ENCODE measurements at places on chromosomes 12 and 14.

- DNase-seq: no peak
Measured at GRCh38 chr14:80465546-80466220, 254.4 kb upstream of the DIO2 start.

DNA sequence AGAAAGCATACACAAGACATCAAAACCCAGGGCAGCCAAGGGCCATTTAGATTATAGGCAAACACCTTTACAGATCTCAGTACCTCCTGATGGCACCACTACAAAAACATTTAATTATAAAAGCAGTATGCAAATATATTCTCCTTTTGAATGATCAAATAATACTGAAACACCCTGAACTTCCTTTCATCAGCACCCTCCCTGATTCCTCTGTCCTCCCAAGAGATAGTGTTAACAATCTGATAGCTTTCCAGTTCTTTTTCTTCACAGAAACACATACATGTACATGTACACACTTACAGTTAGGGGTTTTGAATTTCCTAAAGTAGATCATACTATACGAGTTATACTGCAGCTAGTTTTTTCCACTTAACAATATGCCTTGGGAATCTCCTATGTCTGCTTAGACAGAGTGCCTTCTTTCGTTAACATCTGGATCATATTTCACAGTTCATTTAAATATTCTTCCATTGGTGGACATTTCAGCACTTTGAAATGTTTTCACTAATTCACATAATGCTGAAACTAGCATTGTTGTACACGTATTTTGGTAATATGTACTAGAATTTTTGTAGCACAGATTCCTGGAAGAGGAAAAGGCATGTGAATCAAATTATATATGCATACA lies 35.2 kb downstream of the TDG start:
- no peak for DNase-seq

- DNase-seq: no peak
Measured at GRCh38 chr14:32722631-32723183, 216.0 kb upstream of the NPAS3 start.

GRCh38 chr12:101045486-101046464 lies 164.3 kb downstream of the SLC5A8 start:
- DNase-seq: no peak

GRCh38 chr14:77120771-77121743 lies 20.5 kb downstream of the ZDHHC22 start:
- DNase-seq: no peak

- DNase-seq: no peak
Measured at GRCh38 chr14:23421594-23421993, 13.5 kb upstream of the MYH6 start.

GRCh38 chr12:50073206-50073605 lies 11.9 kb upstream of the SMARCD1 start:
- DNase-seq: no peak

GRCh38 chr14:99430491-99430890 lies 50.2 kb downstream of the SETD3 start:
- DNase-seq: peak; percentile 70

GRCh38 chr14:87076146-87076545 lies 916.8 kb downstream of the GALC start:
- no peak for DNase-seq

- no peak for DNase-seq
Measured at GRCh38 chr12:11882301-11883019, 188.3 kb upstream of the BCL2L14 start.

DNA sequence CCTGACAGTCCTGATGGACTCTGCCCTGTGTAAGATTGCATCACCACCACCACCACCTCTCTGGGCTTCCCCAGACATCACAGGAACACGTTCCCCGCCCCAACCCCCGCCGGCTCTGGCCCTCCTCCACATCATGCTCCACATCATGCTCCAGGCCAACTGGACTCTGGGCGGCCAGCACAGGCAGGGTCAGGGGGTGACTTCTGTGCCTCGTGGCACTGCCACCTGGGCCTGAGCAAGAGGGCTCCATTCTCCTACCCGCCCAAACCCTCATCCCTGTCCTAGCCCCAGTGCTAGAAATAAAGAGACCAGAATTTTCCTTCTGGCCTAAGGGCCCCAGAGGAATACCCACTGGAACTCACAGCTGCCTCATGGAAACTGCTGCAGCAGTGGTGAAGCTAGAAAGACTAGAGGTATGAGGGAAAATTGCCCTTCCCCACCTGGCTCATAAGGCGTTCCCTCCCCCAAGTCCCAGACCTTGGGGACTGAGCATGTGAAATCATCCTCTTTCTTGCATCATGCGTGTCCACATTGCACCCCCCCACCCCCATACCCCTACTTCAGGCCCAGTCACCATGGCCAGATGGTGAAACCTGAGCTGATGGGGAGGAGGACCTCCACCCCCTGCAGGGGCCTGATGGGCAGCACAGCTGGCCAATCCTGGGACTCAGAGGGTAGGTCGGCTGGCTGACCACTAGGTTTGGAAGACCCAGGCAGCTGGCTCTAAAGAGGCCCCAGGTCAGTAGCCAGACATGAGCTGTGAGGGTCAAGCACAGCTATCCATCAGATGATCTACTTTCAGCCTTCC lies at the start of gene INHBE:
Gene INHBE (plus strand): TSS at position 742 of the 808 bp plus-strand sequence. CDS start 230 bp downstream, outside the sequence.
- peak; percentile 80 for DNase-seq

- DNase-seq: no peak
Measured at GRCh38 chr12:83016991-83017390, 330.3 kb downstream of the TMTC2 start.

DNA sequence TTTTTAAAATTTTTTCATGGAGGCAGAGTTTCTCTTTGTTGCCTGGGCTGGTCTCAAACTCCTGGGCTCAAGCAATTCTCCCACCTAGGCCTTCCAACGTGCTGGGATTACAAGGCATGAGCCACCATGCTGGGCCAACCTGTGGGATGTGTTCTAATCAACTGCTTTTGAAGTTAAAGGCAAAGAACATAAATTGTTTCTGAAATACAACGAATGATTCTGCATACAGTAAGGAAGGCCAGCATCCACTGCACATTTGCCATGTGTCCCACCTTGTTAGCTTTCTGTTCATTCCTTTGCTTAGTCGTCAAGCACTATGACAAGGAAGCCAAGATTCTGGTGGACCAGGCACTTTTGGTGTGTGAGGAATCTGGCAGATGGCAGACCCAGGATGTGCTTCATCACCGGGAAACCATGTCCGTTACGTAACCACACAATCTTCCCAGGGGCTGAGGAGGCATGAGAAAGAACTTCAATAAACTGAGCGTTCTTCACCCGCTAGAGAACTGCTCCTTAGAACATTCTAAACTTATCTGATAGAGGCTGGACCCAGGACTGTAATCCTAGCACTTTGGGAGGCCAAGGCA lies 24.5 kb downstream of the MOK start:
- DNase-seq: no peak

GRCh38 chr14:81751198-81751597 lies 217.5 kb upstream of the SEL1L start:
- DNase-seq: no peak

DNA sequence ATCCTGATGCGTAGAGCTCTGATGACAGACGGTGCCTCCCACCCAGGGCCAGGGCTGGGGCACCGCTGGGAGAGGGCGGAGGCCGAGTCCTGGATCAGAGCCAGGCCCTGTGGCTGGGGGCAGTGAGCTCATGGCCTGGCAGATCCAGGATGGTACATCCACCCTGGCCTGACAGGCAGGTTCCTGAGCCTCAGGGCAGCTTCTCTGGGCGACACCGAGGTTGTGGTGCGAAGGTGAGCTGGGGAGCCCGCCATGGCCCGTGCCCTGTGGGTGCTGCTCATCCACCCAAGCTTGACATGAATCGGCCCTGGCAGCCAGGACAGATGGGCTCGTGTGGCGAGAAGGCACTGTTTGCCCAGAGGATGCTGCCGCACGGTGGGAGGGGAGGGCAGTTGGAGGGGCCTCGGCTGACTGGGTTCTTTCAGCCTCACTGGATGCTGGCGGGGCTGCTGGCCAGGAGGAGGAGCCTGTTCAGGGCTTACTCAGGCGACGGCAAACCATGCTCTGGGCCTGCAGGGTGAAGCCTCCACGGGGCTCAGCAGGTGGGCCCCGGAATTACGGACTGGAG lies 16.6 kb downstream of the LRTM2 start:
- DNase-seq: peak; percentile 55

DNA sequence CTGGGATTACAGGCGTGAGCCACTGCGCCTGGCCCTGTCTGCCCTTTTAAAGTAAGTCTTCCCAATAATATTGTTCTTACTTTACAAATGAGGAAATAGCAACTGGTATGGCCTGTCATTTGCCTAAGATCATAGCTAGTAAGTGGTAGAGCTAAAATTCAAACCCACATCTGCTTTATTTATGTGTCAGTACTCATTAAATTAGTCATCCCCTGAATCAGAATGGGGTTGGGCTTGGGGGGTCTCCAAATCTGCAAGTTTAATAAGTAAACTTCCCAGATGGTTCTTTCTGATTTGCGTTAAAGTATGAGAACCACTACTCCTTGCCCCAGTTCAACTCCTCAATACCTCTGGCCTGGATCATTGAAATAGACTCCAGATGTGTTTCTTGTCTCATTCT lies 96.2 kb downstream of the FAR2 start:
- no peak for DNase-seq

GRCh38 chr12:130827432-130827831 lies 11.6 kb downstream of the STX2 start:
- no peak for DNase-seq

GRCh38 chr14:68598621-68599447 lies 194.0 kb downstream of the ZFP36L1 start:
- no peak for DNase-seq

- DNase-seq: no peak
Measured at GRCh38 chr14:83151571-83151970, 1617.9 kb upstream of the SEL1L start.

GRCh38 chr12:26197832-26198231 lies 2.5 kb downstream of the SSPN start:
- no peak for DNase-seq

DNA sequence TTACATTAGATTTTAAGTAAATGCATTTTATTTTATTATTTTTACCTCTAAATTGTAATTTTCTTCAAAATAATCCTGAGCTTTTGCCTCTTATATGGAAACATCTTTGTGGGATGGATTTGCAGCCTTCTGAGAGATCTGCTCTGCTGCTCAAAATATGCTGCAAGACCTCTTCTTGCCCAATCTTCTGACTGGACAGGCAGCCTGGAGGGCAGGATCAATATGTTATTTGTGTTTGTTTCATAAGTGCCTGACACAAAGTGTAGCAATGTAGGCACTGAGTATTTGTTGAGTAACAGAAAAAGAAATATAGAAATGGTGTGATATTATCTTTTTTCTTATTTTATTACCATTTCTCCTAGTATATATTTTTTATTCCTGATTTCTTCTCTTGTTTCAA lies 1106.9 kb downstream of the TMTC2 start:
- no peak for DNase-seq

DNA sequence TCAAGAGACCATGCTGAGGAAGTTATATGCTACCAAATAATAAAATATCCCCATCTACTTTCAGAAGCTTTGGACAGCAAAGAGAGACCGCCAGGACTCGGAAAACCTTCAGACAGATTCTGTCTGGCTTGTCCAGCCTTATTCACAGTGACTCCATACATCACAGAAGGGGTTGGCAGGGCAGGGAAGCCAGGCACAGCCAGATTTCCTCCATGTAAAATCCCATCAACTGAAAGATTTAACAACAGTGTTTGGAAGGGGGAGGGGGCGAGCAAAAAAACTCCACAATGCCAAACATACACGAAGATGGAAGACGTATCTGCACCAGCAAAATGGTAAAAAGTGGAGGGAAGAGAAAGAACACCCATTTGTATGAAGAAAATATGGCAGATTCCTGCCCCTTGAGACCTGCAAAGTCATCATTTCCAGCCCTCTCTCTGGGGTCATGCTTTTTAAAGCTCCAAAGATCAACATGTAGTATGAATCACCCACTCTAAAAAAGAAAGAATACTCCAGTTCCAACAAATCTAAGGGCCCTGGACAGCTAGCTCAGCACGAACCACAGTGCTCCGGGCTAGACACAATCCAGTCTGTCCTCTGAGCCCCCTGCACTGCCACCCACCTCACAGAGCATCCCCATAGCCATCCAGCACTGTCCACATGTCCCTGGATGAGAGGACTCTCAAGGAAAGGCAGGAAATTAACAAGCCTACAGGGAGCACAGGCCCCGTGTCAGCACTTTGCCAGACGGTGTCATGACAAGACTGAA lies 116.4 kb downstream of the DICER1 start:
- DNase-seq: no peak

DNA sequence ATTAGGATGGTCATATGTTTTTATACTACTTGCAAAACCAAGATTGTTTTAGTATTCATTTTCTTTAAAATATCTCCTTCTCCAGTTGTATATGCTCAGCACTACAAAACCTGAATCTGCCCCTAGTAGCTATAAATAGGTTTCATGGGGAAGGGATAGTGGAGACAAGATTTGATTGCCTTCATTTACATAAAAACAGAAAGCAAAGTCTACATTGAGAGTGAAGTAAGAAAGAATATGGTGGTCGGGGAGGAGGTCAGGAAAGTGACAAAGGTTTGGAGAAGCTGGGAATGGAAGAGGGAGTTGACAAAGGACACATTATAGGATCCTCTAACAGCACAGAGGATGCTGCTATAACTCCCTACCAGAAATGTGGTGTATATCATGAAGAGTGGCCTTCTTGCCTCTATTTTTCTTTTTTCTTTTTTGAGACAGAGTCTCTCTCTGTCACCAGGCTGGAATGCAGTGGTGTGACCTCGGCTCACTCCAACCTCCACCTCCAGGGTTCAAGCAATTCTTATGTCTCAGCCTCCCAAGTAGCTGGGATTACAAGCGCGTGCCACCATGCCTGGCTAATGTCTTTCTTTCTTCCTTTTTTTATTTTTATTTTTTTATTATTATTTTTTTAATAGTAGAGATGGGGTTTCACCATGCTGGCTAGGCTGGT lies 6.6 kb upstream of the LRP6 start:
- DNase-seq: no peak

DNA sequence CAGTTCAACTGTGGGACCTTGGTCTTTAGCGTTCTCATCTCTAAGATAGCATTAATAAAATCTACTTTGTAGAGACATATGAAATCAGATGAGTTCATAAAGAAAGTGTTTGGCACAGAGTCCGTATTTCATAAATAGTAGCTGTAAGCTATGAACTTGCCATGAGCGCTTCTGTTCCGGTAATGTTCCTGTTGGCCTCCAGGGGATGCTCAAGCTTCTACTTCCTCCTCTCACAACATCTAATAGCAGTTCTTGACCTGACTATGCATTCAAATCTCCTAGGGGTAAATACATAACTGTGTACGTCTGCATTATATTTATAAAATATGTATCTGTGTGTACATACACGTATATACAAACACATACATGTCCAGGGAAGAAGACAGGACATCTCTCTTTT lies 288.2 kb upstream of the TMPO start:
- no peak for DNase-seq

- DNase-seq: peak; percentile 90
Measured at GRCh38 chr12:100199347-100200149, 1.1 kb upstream of the ACTR6 start.

GRCh38 chr12:3622822-3623690 lies 129.9 kb downstream of the CRACR2A start:
- DNase-seq: no peak

- DNase-seq: peak; percentile 53
Measured at GRCh38 chr14:68199554-68200151, 380.1 kb downstream of the RAD51B start.
